Psoas muscle (tissue), 8 donors: ENCODE measurements at places on chromosomes 2 and 18.
A peak's percentile ranks its signal among the peaks of the same experiment; 100 is the strongest.

- DNase-seq: no peak
Measured at GRCh38 chr2:27198627-27199026, 13.2 kb upstream of the ATRAID start.

DNA sequence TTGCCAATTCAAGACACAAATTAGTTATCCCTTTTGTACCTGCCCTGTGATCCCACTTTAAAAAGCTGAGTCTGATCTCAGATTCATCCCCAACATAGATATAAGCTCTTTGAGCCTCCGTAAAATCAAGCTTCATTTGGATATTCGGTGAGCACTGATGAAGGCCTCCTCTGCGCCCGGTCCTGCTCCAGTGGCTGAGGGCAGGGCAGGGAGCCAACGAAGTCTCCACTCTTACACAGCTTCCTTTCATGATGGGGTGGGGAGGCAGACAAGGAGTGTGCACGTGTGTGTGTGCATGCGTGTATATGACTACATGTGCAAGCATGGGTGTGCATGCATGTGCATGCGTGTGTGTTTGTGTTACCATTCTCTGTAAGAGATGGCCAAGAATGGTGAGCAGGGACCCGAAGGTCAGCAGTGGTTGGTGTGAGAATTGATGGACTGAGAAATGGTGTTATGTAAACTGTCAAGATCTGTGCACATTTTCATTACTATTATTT, 43.6 kb downstream of the IL1RL2 start:
- no peak for DNase-seq

GRCh38 chr2:205937211-205937610, 148.8 kb downstream of the INO80D start:
- no peak for DNase-seq

DNA sequence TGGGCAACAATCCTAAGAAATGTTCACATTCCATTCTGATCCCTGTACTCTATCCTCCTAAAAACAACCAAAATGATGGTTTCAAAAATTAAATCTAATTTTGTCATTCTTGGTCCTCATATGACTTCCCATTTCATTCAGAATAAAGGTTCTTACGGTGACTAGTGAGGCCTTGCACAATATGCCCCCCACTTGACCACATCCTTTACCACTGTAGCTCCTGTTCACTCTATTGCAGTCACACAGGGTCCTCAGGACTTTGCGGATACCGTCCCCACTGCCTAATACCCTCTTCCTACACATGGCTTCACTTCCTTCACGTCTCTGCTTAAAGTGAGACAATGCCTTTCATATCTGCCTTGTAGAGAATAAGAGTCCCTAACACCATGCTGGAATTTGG, 1058.7 kb upstream of the KLHL29 start:
- DNase-seq: no peak

DNA sequence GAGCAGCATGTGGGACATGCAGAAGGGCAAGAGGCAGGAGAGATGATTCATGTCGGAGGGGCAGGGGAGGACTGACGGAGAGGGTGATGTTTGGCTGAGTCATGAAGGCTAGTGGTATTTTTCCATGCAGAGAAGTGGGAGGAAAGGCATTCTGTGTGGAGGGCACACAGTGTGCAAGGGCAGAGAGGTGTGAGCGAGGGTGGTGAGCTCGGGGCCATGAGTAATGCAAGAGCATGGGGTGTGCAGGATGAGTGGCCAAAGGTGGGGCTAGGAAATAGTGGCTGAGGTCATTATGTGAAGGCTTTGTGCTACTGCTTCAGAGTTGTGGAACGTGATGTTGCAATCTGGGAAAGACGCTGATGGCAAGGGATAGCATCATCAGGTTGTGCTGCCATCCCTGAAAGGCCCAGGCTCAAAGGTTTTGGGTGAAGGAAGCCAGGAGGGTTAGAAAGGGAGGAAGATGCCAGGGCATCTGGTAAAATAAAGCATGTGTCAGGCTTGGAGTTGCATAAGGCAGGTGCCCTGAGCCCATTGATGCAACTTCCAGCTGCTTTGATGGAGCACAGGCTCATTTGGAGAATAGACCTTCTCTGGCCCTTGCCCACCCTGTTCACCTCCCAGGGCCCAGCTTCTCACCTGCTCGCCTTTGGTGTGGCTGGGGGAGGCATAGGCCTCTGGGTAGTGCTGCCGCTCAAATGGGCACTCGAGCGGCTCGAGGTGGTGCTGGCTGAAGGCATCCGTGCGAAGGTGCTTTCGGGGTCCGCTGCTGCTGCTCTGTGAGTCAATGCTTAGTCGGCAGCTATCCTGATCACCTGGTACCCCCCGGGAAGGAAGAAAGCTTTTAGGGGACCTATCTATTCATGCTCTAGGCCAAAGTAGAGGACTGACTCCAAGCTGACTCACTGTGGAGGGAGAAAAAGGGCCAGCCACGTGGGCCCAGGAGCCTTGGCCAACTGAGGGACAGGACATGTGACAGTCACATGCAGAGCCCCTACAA, 37.5 kb downstream of the PAX8 start:
- peak; percentile 83 for DNase-seq

GRCh38 chr2:78418021-78418420, 607.5 kb upstream of the REG3G start:
- DNase-seq: no peak

- DNase-seq: no peak
Measured at GRCh38 chr2:189165656-189166380, 13.7 kb downstream of the COL5A2 start.

- peak; percentile 57 for DNase-seq
Measured at GRCh38 chr2:240443891-240444301, 8.4 kb downstream of the GPC1 start.

GRCh38 chr2:160063879-160064612, 1.6 kb upstream of the PLA2R1 start:
- DNase-seq: no peak

GRCh38 chr18:70499218-70499691, 210.4 kb downstream of the SOCS6 start:
- DNase-seq: no peak

GRCh38 chr2:58812771-58813344, 571.7 kb upstream of the FANCL start:
- no peak for DNase-seq

DNA sequence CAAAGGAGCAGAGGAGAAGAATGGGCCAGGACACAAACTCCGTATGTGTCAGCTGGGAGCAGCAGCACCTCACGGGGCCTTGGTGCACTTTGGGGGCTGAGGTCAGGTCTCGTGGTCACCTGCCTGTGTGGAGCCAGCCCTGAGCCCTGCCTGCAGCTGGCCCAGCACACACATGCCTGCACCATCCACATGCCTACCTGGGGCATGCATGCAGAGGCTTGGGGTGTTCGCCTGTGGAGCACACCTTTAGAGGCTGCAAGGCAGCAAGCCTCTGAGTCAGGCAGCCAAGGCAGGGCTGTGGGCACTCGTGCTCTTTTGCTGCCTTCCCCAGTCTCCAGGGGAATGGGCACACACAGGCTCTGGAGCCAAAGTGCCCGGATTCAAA, 36.0 kb downstream of the ARHGEF4 start:
- DNase-seq: no peak

- no peak for DNase-seq
Measured at GRCh38 chr2:234072454-234072853, 22.0 kb downstream of the SPP2 start.

- DNase-seq: no peak
Measured at GRCh38 chr2:80499095-80499494, 194.5 kb upstream of the LRRTM1 start.

DNA sequence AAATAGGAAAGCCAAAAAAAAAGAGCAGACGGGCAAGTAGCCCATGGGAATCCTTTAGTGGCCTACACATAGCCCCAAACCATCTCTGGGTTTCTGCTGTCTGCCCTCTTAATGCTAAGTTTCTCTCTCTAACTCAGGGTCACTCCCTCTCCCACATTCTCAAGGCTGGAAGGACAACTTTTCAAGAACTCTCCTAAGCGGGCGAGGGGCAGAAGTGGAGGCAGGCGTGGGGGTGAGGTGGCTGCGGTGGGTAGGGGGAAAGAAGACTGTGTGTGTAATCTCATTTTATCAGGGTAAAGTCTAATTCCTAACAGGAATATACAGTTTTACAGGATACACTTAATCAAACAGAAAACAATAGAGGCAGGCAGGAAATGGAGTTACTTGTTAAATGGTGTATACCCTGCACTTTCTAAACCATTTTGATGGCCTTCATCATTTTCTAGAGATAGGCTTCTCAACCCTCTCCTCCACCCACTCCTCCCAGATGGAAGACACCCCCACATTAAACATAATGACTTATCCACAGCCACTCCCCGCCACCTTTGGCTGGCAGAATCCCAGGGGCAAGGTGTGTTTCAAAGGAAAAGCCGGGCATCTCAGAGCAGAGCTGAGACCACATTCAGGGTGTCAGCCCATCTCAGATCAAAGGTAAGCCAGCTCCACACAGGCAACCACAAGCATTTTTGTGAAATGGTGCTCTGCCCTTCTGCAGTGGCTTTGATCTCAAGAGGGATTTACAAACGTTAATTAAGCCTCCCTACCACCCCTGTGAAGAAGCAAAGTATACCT, 6.8 kb downstream of the SMAD7 start:
- no peak for DNase-seq

DNA sequence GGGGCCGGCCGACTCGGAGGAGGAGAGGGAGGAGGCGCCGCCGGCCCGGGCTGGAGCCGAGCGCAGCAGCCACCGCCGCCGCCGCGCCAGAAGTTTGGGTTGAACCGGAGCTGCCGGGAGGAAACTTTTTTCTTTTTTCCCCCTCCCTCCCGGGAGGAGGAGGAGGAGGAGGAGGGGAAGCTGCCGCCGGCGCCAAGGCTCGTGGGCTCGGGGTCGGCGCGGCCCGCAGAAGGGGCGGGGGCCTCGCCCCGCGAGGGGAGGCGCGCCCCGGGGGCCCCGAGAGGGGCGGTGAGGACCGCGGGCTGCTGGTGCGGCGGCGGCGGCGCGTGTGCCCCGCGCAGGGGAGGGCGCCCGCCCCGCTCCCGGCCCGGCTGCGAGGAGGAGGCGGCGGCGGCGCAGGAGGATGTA, 316 bp downstream of the CRIM1 start:
- DNase-seq: no peak

DNA sequence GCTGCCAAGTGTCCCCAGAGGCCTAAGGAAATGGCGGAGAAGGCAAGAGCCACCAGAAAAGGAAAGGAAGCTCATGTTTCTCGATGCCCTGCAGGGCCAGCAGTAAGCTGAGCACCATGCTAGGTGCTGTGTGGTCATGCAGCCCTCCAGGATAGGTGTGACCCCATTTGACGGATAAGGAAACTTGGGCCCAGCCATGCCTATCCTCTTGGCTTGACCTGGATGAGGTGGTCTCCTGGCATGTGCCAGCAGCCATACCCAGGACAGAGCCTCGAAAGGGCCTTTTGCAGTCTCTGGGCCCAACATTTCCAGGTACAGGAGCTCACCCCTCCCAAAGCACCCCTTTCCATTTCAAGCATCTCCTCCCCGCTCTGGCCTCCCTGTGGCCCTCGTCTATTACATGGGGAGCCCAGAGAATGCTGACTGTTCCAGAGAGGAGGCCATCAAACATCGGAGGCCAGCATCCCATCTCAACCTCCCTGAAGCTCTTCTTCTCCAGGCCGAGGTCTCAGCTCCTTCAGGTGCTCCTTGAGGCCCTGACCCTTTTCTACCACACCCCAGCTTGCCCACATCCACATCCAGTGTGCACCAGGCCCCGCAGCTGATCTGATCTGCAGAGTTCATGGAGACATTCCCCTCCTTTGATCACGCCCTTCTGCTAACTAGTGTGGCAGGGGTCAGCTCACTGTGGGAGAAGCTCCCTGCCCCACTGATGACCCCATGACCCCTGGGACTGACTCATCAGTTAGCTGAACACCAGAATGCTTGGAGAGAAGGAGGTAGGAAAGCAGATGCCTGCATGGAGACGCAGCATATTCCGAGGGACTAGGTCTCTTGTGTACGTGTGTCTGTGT, 208.4 kb downstream of the TNS1 start:
- no peak for DNase-seq

GRCh38 chr2:61380056-61380881, 90.6 kb downstream of the USP34 start:
- DNase-seq: no peak

- no peak for DNase-seq
Measured at GRCh38 chr2:2007551-2008501, 263.5 kb upstream of the PXDN start.

- DNase-seq: no peak
Measured at GRCh38 chr2:43415592-43415991, 180.2 kb downstream of the THADA start.

- DNase-seq: no peak
Measured at GRCh38 chr2:144708626-144709025, 188.7 kb upstream of the ZEB2 start.

- no peak for DNase-seq
Measured at GRCh38 chr2:71669628-71670429, 216.5 kb downstream of the DYSF start.

DNA sequence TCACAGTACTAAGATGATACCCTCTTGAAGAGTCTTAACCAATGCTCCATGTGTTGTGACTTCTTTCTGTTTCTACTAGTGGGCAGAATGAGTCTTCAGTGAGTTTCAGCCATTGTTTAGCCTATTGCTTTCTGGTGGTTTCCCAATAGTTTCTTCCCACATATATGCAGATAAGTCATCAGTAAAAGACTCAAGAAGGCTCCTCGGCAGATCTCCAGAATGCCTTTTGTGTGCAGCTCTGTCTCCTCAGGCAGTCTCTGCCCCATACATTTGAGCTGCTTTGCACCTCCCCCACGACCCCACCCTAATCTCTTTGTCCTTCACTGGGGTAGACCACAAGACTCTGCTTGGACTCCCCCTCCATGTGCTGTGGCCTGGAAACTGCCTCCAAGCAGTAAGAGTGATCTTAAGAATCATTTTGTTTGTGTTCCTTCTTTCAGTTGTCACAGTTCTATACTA, 71.6 kb upstream of the CHRNA1 start:
- DNase-seq: no peak

DNA sequence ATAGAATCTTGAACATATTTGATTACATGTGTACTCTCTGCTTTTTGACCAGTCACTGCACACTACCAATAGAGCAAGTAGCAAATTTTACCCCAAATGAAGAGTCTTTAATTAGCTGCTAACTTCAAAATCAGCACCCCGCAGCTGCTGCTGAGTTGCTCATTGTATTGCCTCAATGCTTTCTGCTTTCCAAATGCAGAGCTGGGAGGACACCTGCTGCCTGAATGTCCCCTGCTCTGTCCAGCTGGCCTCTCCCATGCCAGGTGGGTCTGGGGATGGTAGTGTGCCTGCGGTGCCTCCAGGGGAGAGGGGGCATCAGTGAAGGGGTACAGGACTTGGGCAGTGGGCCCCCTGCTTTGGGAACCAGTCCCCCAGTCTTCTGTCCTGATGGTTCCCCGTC, 184.8 kb downstream of the PRKCE start:
- no peak for DNase-seq
